ENCODE measurements at places on chromosomes 1 and 21.

DNA sequence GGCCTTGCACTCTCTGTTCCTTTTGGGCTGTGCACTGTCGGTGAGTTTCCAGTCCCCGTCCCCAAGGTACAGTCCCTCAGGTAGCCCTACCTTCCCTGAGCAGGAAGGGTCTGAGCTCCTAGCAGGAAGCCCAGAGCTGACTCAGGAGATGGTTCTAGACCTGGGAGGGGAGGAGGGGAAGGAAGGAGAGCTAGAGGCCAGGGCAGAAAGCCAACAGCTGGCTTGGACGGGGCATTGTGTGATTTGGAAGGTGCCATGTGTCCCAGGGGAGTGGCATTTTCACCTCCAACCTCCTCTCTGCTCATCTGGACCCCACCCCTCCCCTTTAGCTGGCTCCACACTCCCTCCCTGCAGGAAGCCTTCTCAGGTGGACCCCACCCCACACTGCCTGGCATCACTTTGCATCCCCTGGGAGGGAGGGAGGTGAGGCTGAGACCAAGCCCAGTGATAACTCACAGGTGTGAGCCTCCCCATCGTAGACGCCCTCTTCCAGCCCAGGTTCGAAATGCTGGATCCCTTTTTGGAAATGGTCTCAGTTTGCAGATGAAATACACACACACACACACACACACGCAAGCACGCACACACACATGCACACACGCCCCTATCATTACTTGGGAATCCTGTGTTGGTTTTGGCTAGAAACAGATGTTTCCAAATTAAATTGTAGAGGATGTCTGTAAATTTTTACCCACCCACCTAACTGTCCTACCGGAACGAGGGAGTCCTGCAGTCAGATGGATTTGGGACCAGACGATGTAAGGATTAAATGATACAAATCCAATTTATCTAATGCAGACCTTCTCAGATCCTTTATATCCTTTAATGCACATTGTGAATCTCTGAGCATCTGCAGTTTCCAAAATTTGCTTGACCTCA, 19.7 kb upstream of the IFNLR1 start:
- no peak for DNase-seq

GRCh38 chr21:37891972-37892371, 24.3 kb downstream of the KCNJ6 start:
- no peak for DNase-seq

DNA sequence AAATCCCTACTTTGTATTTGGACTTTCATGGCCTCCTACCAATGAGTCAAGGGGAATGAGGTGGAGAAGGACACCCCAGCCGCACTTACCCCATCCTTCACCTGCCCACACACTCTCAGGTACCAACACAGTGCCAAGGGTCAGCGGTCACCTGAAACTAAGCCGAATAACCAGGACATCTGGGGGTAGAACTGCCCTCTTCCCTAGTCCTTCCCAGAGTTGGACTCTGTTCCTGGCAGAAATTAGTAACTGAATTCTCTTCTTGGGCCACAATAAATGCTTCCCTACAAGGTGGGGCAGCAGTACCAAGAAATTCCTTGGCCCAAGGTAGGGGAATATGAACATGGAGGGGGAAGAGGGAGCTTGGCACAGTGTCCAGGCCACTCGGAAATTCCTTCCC, 7.3 kb downstream of the SLC45A3 start:
- no peak for DNase-seq

DNA sequence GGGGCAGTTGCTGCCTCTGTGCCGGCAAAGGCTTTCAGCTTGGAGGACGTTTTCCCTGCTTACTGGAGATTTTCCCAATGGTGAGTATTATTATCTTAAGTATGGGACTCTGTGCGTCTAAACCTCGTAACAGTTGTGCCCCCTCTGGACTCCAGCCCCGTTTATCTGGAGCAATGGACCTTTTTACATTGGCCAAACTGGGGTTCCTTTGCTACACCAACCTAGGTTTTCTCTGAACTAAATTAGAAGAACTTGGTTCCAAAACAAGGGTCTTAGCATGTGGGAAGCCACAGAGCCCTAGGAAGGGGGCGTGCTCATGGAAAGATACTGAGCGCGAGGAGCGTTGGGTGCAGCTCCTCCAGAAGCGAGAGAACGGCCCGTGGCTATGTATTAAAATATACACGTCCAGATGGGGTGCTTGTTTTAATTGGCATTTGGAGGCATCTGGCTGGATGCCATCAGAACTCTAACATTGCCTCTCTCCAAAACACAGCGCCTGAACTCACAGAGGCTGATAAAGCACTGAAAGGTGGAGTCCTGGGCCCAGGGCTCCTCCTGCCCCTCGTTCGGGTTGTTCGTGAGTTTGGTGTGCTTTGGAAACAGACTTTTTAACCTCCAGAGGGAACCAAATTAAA, 28.4 kb downstream of the POFUT2 start:
- DNase-seq = no peak

GRCh38 chr1:213327017-213327667, 276.1 kb downstream of the RPS6KC1 start:
- no peak for DNase-seq

GRCh38 chr1:15958111-15958510, 17.8 kb downstream of the ZBTB17 start:
- DNase-seq = no peak

- no peak for DNase-seq
These were observed 38.7 kb downstream of the MIA3 start for GRCh38 chr1:222656391-222657155.

GRCh38 chr1:1254667-1254998, 8.1 kb upstream of the C1QTNF12 start:
- DNase-seq = no peak

DNA sequence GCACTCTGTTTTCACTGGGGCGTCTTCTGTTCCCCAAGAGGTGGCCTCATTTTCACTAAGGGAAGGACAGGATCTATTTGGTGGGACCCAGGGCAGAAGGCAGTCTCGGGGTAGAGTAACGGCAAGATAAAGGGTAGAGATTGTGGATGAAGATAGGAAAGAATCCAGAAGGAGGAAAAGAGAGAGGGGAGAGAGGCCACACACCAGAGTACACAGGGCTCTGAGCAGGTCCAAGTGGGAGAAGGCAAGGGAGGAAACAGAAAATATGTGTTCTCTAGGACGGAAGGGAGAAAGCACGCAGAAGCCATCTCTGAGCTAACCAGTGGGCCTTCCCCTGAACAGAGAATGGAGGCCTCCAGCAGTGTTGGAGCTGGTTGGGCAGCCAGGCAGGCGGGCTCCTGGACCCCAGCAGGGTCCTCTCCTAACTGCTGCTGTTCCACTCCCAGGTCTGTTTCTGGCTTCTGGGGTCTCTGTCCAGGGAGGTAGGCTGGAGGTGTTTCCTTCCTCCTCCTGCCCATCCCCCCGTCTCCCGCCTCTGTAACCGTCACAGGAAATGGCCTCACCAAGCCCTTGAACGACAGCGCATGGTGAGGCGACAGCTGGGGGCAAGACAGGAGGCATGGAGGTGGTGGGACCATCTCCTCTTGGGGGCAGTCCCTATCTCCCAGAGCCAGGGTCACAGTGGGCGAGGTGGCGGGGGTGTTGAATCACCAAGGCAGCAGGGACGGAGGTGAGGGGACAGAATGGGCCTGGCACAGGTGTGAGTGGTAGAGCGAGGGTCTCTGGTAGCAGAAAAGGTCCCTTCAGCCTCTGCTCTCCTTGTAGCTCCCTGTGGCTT, 649 bp downstream of the PTPN7 start:
- peak; percentile 85 for DNase-seq

- peak; percentile 31 for DNase-seq
These were observed 38.6 kb downstream of the GADD45A start for GRCh38 chr1:67723620-67724019.

DNA sequence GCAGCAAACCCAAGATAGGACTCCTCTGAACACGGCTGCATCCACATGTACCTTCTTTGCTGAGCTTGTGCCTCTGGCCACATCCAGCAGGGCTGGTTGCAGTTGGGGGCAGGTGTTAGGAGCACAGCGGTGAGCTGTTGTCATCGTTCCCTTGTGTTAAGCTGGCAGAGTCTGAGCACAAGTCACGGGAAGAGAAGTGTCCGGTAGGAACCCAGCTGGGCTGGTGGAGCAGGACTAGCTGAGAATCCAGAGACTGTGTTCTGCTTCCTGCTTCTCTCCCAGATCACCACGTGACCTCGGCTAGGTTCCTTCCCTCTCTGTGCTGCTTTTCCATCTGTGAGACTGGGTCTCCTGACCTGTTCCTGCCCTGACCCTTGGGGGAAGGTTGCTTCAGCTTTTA, 105.1 kb downstream of the PCBP3 start:
- DNase-seq = no peak

- no peak for DNase-seq
These were observed 129.8 kb downstream of the CRB1 start for GRCh38 chr1:197397895-197398294.

DNA sequence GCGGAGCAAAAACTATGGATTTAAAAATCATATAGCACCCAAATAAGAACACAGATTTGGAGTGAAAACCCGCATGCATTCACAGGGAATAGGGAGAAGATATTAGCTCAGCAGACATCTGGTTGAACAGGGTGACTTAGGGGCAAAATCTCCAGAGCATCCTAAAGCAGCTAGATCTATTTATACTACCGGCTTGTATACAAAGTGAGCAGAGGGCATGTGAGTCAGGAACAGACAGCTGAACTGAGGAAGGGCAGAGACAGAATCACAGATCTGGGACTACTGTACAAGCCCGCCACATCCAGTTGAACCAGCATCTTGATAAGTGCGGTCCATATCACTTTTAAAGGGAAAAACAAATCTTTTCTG, 35.2 kb upstream of the EXOSC10 start:
- no peak for DNase-seq

DNA sequence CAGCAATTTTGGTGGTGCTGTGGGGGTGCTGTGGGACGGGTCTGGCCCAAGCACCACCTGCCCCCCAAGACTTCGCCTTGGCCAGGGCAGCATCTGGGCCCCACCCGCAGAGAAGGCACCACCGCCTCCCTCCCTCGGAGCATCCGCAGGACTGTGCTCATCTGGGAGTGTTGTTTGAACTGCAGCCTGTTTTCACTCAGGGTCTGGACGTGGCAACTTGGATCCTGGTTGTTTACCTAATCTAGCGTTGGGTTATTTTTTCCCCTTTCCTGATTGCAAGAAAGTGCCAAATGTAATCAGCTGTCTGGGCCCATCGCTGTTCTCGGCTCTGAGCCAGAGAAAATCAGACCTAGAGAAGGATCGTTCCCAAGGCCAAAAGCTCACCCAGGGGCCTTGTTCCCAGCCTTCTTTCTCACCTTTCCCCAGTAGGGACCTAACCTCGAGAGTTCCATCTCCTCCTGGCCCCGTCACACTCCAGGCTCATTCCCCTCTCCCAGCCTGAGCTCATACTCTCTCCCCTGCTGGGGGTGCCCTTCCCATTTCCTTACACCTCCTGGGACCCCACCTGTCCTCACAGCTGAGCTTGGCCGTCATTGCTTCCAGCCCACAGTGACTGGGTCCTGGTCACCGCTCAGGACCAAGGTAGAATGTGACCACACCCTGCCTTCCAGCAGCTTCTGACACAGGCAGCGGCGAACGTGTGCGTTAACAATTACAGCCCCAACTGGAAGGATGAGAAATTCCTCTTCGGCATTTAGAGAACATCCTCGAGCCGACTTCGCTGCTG, 72.0 kb upstream of the FAM20B start:
- no peak for DNase-seq

DNA sequence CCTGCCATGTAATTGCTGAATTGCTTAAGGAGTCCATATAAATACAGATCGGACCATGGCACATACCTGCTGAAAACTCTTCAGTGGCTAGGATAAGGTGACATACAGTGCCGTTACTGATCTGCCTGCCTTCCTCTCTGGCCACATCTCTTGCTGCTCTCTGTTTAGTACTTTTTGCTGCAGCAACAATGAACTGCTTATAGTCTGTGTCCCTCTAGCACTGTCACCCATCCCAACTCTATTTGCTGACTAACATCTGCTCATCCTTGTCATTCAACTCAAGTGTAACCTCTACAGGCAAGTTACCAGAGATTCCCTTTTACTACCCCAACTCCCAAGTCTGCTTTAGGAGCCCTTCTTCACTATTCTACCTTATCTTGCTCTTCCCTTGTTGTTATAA, 65.6 kb downstream of the GTF2B start:
- no peak for DNase-seq

DNA sequence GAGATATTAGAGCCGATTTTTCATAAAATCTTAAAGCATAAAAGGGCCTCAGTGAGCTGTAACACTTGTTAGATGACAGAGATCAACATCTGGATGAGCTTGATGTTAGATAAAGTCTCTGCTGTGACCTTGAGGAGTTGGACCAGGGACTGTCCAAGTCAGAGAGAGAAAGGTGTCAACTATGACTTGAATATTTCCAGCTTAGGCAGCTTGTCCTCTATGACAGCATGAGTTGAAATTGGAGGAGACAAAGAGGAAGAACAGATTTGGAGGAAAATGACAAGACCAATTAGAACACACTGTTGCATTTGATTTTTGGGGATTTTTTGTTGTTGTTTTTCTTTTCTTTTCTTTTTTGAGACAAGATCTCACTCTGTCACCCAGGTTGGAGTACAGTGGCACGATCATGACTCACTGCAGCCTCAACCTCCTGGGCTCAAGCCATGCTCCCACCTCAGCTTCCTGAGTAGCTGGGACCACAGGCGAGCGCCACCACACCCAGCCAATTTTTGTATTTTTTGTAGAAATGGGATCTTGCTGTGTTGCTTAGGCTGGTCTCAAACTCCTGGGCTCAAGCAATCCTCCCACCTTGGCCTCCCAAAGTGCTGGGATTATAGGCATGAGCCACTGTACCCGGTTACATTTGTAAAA, 35.3 kb upstream of the CLIC4 start:
- DNase-seq = peak; percentile 33

DNA sequence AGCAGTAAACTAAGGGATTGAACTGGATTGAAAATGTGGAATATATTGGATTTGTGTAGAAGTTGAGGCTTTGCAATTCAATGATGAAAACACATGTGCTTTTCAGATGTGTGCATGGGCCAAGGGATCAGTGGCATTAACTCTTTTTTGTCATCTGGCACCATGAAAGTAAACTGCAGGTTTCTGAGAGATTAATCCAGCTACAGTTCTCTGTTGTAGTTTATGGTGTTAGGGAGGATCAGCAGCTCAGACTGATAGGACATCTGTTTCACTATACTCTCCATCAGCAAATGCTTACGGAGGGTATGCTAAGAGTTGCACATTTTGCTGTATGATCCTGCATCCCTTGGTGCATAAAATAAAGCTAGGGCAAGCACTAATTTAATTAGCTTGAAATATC, 82.6 kb downstream of the C1orf21 start:
- no peak for DNase-seq

DNA sequence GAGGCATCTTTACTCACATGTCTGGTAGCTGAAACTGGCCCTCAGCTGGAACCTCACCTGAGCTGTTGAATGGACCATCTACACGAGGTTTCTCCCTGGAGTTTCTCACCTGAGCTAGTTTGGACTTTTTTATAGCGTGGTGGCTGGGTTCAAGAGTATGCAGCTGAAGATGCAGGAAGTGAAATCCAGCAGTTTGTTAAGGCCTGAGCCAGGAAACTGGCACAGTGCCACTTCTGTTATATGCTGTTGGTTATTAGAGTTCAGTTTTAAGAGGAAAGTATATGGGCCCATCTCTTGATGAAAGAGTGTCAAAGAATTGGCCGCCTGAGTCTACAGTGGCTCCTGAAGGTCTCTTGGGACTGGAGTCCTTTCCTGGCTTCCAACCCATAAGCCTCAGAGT, 35.6 kb downstream of the STUM start:
- no peak for DNase-seq

- DNase-seq = no peak
These were observed 1.2 kb downstream of the TNFRSF8 start for GRCh38 chr1:12064073-12064969.

Measured in activated CD4-positive, alpha-beta memory T cell treated with anti-CD3 and anti-CD28 coated beads for 36 hours (primary cell).